ENCODE measurements at places on chromosomes 1 and 21.

GRCh38 chr1:29310616-29311180 is 74.4 kb downstream of the PTPRU start:
- DNase-seq = no peak

- no peak for DNase-seq
Observed at GRCh38 chr1:182193908-182194550, 132.5 kb upstream of the ZNF648 start.

DNA sequence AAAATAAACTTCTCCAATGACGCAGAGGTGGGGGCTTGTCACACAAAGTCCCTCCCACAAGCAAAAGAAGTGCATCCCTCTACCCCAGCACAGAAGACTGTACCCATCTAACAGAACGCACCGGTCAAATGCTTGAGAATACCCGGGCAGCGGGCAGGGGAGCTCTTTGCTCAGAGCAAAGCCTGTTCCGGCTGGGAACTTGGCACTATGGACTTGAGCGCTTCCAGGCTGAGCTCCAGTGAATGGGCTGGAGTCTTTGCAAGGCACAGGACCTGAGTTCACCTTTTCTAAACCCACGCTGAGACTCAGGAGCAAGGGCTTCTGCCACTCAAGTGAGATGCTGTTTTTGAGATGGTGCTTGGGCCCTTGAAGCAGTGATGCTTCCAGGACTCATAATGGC is 20.3 kb downstream of the RHBG start:
- DNase-seq = no peak

DNA sequence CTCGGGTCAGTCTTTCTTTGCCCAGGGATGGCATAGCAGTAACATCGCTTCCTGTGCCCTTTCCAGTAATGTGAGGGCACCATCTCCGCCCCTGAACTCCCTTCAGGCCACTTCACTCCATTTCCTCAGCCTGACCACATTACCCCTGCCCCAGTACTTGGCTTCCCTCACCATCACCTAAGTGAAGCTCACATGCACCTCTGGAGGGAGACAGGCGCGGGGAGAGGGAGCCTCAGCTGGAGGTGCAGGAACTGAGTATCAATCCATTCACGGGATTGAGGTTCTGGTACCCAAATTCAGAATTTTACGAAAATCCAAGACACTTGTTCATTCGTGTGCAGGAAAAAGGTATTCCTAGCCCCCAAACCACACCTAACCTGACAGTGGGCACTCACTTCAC is 540.4 kb downstream of the KIF26B start:
- DNase-seq = no peak

DNA sequence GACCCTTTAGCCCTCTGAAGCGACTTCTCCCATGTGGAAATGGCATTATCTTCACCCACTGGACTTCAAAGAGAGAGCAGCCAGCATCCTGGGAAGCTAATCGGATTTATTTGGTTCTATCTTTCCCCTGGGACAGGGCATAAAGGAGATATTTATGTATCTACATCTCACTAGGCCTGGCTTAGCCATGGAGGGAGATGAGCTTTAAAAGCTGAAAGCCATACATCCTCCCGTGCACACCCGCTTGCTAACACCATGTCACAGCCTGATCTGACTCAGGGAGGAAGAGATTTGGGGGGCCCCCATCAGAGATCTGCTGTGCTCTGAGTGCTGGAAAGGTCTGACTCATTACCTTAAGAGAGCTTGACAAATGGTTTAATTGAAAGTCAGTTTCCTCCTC is 155.9 kb downstream of the PLXNA2 start:
- DNase-seq = no peak

GRCh38 chr21:41411449-41412089 is 14.5 kb upstream of the MX1 start:
- no peak for DNase-seq

GRCh38 chr1:161044908-161045735 is 655 bp downstream of the USF1 start:
- DNase-seq = peak; percentile 82

GRCh38 chr1:216073793-216074595 is 349.3 kb downstream of the USH2A start:
- no peak for DNase-seq

DNA sequence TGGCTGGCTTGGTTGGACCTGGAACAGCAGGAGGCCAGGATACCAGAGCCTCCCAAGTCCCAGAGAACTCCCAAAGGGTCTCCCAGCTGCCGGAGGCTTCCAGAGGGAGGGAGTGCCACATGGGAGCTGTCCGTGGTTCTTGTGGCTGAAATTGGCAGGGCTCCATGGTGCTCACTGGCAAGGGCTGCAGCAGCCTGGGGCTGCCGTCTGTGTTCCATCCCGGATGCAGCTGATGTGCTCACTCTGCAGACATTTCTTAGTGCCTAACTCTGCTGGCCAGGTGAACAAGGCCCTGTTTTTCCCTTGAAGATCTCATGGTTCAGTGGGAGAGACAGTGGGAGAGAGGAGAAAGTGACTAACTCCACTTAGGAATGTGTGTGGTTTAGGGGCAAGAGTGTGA is 261.1 kb downstream of the CAMTA1 start:
- no peak for DNase-seq

DNA sequence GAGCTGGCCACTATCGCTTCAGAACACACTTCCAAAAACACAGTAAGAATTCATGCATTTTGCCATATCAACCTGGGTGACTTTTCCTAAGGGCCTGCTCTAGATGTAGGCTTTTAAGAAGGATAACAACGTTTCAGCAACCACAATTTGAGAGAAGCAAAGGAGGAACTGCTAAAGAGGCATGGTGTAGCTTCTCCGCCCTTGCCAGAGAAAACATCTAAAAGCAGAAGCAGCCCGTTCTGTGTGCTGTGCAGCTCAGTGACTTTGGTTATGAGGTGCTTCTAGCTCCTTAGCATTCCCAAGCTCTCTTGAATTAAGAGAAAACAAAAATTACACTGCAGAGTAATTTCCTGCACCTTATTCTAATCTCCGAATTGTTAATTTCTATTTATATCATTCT is 2.7 kb downstream of the PER3 start:
- no peak for DNase-seq

DNA sequence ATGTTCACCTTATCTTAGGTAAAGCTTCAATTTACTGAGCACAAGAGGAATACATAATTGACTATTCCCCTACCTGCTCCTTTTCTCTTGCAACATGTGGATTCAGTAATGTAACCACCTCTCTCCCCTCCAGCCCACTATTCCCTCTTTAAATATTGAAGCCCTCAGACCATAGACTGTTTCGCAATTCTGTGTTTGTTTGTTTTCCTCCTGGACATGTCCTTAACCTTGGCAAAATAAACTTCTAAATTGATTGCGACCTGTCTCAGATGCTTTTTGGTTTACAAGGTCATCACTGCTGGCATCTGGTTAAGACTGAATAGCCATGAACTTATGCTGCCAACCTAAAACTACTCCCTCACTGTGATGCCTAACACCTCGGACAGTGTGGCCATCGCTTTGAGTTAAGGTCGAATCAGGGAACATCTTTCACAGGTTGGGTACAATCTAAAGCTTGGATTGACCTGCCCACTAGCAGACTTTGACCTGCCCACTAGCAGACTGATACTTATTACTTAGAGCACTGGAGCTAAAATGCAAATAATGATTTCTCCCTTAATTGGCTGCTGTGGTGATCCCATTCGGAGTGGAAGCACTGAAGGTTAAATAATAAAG is 10.2 kb upstream of the CDC42BPA start:
- DNase-seq = no peak

- DNase-seq = no peak
Observed at GRCh38 chr1:173603056-173603591, at the start of gene SLC9C2. TSS of gene SLC9C2 (minus strand) at chr1:173603072. CDS start at chr1:173601776, 1,296 bp downstream.

DNA sequence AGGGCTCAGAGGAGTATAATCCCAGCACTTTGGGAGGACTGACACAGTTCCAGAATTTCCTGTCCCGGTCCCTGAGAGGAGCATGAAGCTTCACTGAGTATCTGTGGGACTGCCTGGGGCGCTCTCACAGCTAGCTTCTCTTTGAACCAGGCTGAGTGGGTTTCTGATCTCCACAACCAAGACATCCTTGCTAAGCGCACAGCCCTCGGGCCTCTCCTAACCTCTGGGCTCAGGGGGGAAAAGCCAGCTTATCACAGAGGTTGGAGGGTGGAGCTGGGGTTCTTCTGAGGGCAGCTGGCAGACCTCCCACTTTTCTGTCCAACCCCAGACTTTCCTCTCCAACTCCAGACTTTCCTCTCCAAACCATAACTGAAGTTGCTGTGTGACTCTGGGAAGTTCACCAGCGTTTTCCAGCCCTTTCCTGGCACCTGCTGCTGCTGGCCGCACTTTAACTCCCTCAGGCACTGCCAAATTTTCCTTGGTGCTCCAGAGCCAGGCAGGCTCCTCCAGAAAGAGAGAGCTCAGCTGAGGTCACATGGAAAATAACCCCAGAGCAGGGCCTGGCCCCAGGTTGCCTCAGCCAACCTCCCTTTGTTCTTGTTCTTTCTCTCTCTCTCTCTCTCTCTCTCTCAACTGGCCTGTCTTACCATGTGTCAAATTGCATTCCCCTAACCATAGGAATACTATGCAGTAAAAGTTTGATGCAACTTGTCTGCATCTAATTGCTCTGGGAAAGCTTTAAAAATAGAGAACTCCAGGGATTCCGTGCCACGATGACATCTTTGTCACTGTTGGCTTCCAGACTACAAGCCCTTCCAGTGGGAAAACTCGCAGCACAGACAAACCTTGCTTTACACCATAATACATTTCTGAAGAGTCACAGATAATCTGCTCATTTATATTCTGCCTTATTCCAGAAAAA is 49.5 kb downstream of the OLFML2B start:
- DNase-seq = no peak

- DNase-seq = no peak
Observed at GRCh38 chr1:216606047-216606637, 117.1 kb downstream of the ESRRG start.

GRCh38 chr21:28016571-28016970 is 976.1 kb downstream of the LTN1 start:
- no peak for DNase-seq

DNA sequence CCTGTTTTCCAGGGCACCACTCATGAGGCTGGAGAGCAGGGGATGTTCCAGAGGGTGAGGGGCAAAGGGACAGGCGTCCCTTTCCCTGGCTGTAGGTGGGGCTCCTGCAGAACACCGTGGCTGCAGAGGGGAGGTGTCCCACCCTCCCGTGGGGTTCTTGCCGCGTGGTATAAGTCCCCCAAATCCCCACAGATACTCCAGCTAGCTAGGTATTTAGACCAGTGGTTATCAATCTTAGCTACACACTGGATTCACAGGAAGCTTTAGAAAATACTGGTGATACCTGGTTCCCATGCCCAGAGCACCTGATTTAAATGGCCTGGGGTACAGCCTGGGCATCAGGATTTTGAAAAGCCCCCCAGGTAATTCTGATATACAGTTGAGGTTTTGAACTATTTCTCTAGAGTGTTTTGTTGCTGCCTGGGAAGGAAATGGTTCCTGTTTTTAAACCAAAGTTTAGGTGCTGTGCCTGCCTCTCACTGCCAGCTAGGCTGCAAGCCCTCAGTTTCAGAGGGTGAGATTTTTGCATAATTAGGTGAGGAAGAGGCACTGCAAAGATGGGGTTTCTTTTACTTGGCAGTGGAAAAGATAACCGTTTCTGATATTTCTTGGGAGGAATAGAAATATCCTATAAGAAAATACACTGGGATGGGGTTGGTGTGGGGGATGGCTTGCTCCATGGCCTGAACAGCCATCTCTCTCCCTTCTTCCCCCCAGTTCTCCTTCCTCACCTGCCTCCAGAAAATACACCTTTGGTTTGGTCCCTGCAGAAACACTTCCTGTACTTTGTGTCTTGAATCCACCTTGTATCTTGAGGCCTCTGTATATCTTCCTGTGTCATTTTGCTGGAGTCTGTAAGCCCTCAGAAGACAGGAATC is 51.7 kb downstream of the RASSF5 start:
- no peak for DNase-seq

All from GM20000 (cell line).